ENCODE measurements at places on chromosomes 13 and 19.

GRCh38 chr13:112768795-112769481, 79.1 kb downstream of the ATP11A start:
- peak; percentile 19 for DNase-seq

GRCh38 chr19:5985098-5985783, 7.3 kb upstream of the RANBP3 start:
- DNase-seq: peak; percentile 73

DNA sequence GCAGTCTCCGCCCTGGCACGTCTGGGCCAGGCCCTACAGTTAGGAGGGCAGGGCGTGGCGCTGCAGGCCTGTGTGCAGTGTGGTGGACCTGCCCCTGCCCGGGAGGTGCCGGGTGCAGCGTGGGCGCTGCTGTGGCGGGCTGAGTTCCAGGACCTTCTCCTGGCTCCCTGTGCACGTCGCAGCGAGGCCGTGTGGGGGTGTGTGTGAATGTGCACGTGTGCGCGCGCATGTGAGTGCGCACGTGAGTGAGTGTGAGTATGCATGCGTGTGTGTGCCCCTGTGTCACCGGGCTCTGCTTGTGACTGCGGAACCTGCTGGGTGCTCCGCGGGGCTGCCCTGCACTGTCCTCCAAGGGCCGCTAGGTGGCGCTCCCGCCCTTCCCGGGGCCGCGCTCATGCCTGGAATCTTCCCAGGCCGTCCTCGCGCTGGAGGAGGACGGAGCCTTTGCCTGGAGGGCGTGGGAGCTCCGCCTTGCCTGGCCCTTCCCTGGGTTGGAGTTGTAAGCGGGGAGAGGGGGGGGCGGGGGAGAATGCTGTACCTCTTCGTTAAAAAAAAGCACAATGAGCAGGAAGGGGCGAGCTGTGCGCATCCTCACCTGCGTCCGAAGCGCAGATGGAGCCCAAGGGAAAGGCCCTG, 79.3 kb downstream of the KDM4B start:
- DNase-seq: peak; percentile 93

GRCh38 chr19:54262066-54262465, 5.0 kb upstream of the LILRB5 start:
- DNase-seq: no peak

DNA sequence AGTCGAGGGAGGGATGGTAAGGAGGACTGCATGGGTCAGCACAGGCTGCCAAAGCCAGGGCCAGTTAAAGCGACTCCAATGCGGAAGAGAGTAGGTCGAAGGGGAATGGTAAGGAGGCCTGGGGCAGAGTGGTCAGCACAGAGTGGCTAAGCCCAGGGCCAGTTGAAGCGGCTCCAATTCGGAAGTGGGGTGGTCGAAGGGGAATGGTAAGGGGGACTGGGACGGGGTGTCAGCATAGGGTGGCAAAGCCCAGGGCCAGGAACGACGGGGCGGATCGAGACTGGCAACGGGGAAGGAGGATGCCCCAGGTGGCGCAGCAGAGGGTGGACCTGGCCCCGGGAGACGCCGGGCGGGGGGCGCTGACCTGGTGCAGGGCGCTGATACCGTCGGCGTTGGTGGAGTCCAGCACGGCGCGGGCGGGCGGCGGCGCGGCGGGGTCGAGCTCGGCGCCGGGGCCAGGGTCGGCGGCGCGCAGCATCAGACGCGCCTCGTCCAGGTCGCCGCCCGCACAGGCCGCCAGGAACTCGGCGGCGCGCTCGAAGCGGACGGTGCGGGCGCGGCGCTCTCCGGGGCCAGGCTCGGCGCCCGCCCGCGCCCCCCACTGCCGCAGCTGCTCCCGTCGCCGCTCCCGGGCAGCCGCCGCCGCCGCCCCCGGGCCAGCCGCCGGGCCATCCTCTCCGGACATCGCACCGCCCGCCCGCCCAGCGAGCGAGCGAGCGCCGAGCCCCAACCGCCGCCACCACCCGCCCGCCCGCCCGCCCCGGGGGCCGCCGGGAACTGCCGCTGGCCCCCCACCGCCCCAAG, at the start of gene PPP1R12C:
Gene PPP1R12C, minus strand, starts transcription at position 779 of the 804 bp plus-strand sequence. Its CDS starts 94 bp downstream, at position 685.
- peak; percentile 55 for DNase-seq

DNA sequence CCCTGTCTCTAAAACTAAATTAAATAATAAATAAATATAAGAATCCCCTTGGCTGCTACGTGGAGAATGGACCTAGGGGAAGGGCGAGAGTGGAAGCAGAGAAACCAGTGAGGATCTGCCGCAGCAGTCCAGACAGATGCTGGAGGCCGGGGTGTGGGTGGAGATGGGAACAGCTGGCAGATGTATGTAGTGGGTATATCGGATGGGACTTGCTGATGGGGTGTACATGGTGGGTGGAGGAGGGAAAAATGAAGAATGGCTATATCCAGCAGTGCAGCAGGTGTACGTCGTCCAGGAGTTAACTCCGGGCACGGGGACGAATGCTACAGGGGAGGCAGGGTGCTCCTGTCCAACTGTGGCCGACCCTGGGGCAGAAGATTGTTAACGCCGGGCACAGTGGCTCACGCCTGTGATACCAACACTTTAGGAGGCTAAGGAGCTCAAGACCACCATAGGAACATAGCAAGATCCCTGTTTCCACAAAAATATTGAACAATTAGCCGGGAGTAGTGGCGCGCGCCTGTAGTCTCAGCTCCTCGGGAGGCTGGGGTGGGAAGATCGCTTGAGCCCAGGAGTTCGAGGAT, 654 bp downstream of the CEP89 start:
- DNase-seq: peak; percentile 2

- DNase-seq: no peak
These were observed 5.4 kb upstream of the NDUFB7 start for GRCh38 chr19:14577264-14577663.

GRCh38 chr19:38759590-38760003, 13.7 kb downstream of the LGALS7 start:
- no peak for DNase-seq

DNA sequence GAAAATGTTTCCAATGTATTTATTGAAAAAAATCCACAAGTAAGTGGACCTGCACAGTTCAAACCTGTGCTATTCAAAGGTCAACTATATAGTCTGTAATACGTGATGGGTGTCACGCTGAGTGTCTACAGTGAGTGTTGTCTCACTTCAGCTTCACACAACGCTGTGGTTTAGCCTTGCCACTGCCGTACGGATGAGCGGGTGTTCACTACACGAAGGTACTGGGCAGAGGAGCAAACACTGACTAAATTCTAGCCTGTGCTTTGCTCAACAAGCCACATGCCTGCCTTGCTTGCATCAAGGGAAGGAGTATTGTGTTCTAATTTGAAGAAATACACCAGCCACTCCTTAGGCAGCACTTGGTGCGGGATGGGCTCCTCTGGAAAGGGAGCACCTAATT, 3.4 kb upstream of the FFAR3 start:
- no peak for DNase-seq

GRCh38 chr13:32200741-32201140, 114.4 kb downstream of the ZAR1L start:
- no peak for DNase-seq

GRCh38 chr13:46178821-46179220, 3.2 kb downstream of the LCP1 start:
- no peak for DNase-seq

DNA sequence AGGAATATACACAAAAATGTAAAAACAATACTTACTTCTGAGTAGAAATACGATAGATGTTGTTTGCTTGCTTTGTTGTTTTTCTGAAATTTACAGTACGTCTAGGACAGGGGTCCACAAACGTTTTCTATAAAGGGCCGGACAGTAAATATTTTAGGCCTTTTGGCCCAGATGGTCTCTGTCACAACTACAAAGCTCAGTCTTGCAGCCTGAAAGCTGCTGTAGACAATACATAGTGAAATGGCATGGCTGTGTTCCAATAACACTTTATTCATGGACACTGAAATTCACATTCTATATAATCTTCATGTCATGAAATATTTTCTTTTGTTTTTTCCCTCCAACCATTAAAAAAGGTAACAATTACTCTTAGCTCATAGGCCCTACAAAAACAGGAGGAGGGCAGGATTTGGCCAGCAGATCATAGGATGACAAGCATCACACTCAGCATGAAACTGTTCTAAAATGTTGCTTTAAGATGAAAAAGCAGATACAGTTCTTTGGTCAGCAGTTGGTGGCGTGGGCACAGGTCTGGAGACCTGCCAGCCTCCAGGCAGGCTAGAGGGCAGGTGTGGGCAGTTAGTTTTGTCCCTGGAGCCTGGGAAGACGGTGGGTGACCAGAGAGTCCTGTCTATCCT, at the start of gene EDDM13:
Gene EDDM13, plus strand, starts transcription at position 588 of the 638 bp plus-strand sequence. CDS start 87 bp downstream, outside the sequence.
- DNase-seq: no peak

GRCh38 chr19:44891016-44891882, at the start of gene TOMM40:
TOMM40 (plus strand) TSS chr19:44891254; CDS start chr19:44891416, 162 bp downstream.
- DNase-seq: peak; percentile 31

- no peak for DNase-seq
These were observed 3.4 kb upstream of the GRWD1 start for GRCh38 chr19:48442116-48443035.

DNA sequence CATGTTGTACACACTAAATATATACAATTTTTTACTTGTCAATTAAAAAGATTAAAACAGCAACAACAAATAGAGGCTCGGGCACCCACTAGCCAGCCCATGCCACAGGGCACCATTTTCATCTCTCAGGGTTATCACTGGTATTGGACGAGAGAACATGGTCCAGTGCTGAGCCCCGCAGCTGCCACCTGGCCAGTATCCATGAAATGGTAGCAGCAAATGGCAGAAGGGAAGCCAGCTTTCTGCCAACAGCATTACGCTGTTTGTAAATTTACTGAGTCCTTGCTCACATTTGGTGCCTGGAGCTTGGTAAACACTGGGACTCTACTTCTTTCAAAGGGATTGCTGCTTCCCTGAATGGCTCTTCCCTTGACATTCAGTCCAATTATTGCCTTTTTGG, 87.9 kb upstream of the WASF3 start:
- DNase-seq: no peak

GRCh38 chr19:3145909-3146676, 10.3 kb downstream of the GNA15 start:
- DNase-seq: no peak

- no peak for DNase-seq
These were observed 92.2 kb downstream of the TSHZ3 start for GRCh38 chr19:31257025-31257424.

GRCh38 chr13:25181597-25181996, 9.5 kb upstream of the AMER2 start:
- no peak for DNase-seq

Measured in astrocyte of the hippocampus (primary cell).